Spinal cord (tissue), 10 donors: ENCODE measurements at places on chromosomes 11 and 22. TPM values are rescaled to one million over a fixed set of nuclear protein-coding genes. Genes with fewer than 3 reads are reported as not detected.

DNA sequence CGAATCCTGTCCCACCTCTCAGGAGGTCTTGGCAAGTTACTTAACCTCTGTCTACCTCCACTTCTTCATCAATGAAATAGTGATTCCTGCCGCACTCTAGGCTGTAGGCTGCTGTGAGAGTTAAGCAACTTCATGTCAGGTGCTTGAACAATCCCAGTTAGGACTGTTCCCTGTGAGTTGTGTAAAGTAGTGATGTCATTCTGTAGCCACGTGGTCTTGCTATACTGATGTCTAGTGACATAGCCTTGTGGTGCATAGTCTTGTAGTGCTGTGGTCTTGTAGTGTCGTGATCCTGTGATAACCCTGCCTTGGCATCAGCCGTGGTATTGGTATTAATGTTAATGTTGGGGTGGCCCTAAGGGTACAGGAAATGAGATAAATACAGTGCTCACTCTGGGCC lies 30.3 kb upstream of the PRR5 start:
- DNase-seq = no peak

DNA sequence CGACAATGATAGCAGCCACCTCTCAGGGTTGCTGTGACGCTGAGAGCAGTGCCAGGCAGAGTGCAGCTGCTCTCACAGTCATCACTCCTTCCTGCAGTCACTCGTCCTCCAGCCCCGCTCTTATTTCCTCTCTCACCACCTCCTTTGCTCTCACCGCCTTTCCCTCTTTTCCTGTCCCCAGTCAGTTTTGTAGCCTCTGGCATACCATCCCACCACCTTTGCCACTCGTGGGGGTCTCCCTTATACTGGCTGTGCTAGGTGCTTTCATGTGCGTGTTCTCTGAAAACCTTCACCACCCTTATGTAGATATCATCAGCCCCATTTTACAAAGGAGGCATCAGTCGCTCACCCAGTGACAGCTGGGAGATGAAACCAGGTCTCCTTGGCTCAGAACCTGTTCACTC lies 19.3 kb upstream of the ST3GAL4 start:
- no peak for DNase-seq

- DNase-seq = peak; percentile 60
Measured at GRCh38 chr22:39135092-39135896, 17.2 kb downstream of the CBX7 start.

DNA sequence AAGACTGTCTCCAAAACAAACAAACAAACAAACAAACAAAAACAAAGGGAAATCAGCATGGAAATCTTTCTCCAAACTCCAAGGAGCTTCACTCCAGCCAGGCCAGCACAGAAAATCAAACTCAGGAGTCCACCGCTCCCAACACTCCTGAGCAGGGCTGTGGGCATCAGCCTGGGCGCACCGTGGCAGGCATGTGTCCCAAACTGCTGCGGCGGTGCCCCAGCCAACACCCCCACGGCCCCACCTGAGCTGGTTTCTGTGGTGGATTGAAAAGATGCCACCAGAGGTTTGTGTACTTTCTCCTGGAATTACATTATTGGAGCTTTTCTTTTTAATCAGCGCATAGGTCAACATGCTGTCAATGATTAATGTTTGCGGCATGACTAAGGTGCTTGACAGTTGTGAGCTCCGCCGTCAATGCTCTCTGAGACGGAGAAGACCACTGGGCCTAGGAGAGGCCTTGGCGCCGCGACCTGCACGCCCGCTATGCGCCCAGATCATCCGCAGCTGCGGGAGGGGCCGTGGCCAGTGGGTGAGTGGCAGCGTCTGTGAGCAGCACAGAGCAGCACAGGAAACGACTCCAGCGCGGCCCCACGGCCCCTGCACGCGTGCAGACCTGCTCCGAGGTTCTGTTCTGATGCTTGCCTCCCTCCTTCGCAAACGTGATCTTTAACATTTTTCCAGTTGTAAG lies 18.1 kb downstream of the DRD4 start:
- no peak for DNase-seq

DNA sequence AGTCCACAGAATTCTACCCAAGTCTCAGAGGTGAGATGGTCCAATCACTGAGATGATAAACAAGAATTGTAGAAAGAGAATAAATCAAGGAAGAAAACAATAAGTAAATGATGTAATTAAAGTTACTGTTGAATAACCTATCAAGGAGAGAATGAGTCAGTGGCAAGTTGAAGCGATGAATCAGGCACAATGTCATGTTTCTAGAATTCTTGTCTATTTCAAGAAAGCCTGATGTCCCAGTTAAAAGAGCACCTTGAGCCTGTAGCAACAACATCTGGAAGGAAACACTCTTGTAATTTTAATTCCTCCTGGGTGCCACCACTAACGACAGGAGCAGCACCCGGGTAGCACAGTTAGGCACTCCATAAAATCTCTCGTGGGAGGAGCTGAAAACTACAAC lies 67.9 kb upstream of the SLC35C1 start:
- DNase-seq = no peak

DNA sequence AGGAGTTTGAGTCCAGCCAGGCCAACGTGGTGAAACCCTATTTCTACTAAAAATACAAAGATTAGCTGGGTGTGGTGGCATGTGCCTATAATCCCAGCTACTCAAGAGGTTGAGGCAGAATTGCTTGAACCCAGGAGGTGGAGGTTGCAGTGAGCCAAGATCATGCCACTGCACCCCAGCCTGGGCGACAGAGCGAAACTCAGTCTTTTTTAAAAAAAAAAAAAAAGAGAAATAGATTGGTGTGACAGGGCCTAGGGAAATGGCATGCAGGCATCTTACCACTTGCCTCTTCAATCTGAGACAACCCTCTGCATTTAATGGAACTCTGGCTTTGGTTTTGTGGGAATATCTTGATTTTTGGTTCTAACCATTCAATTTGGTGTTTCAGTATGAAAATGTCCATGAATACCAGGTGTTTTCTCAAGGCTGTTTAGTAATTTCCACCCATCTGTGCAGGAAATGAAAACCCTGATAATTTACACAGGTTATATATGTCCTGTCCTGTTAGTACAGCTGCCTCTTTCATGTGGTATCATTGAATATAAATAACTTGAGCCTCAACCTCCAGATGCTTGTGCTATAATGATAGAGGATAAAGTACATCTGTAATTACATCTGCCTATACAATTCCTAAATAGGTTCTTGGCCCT lies 8.4 kb downstream of the XBP1 start:
- no peak for DNase-seq

DNA sequence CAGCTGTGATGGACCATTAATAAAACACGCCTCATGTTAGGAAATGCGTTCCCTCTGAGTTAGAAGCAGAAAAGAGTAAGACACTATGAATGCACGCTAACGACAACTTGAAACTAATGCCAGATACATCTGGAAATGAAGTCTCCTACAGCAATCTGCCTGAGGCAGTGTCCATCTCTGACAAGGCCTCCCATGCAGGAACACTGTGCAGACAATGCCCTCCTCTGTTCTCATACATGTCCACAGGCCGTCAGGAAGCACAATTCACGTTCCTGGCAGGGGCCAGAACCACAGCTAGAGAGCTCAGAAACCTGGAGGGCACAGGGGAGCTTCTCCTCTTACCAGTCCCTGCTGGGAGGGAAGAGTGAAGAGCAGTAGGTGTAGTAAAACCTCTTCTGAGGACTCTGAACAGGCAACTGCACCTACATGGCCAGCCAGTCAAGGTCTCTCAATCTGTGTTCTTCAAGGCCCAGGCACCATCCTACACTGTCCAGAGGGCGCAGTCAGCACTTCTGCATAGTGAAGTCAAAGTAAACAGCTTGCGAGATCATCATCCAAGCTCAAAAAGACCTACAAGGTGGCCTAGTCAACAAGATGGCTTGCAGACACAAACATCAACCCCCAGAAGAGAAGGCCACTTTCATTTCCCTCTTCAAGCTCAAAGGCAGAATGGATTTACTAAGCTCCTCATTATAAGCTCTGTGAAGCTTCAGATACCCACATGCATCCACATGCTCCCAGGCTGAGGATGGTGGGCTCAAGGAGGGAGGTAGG lies 41.5 kb upstream of the CYP2D6 start:
- no peak for DNase-seq

GRCh38 chr11:114124601-114125144 lies 65.2 kb downstream of the ZBTB16 start:
- DNase-seq = no peak

DNA sequence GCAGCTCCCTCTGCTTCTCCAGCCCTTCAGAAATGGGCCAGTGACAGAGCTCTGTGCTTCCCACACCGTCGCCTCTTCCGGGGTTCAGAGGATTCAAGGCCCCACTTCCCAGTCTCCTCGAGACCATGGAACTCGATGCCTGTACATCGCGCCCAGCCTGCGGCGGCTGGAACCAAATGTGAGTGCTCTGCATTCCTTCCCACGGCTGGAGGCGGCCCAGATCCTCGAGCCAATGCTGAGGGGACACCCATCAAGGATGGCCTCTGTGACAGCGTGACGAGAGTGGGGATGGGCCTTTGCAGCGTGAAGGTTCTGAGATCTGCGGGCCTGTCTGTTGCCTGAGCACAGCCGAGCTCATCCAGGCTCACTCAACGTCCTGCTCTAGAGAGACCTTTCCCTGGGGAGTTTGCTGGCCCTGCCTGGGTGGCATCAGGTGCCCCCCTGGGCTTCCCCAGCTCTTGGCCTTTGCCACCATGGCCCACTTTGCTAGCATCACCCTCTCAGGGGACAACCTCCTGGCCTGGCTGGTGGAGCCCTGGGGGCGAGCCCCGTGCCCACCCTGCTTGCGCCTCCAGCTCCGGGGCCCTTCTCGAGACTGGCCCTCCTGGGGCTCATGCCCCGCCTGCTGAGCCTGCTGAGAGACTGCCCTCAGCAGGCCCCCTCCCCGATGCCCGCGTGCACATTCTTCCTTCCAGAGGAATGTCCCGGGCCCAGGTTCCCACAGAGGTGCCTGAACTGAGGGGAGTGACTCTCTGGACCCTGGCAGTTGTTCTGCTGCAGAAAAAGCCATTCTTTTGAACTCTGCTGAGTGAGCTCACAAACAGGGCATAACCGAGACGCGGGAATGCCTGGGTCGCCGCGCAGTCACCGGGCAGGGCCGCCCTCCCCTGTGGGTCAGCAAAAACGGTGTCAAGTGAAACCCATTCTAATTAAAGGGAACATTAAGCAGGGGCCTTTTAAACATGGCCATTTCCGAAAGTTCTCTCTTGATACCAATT lies 7.3 kb upstream of the MYEOV start:
- DNase-seq = no peak

- DNase-seq = no peak
Measured at GRCh38 chr11:128568166-128568778, 19.1 kb downstream of the ETS1 start.

GRCh38 chr22:40270031-40270430 lies 76.3 kb upstream of the ADSL start:
- no peak for DNase-seq

GRCh38 chr22:27422442-27422841 lies 379.1 kb downstream of the MN1 start:
- no peak for DNase-seq

DNA sequence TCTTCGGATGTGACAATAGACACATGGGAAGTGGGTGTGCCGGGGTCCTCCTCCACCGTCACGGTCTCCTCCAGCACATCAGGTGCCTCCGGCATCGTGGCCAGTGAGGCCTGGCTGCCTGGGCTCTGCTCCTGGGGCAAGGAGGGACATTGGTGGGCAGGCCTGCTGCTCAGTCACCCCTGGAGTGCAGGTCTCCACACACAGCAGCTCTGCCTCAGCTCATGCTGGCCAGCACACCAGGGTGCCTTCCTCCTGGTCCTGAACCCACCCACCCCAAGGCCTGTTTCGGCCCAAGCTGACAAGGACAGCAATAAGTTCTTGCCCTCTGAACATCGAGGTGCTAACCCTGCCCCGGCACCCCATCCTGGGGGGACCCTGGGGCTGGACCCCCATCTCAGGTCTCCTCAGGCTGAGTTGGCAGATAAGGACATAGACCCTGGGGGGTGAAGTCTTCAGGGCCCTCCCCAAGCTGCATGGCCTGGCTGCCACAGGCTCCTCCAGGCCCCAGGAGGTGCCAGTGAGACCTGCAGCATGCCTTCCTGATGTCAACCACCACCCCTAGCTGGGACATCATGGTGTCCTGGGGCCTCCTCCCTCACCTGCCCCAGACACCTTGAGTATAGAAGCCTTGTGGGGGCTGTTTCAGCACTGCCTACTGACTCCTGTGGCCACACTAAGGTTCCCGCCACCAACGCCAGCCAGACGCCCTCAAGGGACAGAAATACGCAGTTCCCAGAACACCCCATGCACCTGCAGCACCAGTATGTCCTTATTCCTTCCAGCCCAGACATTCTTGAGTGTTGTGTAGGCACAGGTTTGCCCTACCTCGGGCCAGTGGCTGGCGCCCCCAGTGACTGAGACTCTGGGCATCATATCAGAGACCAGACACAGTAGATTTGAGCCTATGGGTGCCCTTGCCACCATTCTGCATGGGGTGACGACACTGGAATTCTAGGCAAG lies 34.4 kb downstream of the ARVCF start:
- no peak for DNase-seq

GRCh38 chr22:38069372-38070249 lies 12.4 kb downstream of the PICK1 start:
- DNase-seq = no peak

- no peak for DNase-seq
Measured at GRCh38 chr11:57680552-57680874, 12.6 kb downstream of the ZDHHC5 start.

GRCh38 chr22:35313311-35314121 lies 13.8 kb downstream of the TOM1 start:
- DNase-seq = no peak

DNA sequence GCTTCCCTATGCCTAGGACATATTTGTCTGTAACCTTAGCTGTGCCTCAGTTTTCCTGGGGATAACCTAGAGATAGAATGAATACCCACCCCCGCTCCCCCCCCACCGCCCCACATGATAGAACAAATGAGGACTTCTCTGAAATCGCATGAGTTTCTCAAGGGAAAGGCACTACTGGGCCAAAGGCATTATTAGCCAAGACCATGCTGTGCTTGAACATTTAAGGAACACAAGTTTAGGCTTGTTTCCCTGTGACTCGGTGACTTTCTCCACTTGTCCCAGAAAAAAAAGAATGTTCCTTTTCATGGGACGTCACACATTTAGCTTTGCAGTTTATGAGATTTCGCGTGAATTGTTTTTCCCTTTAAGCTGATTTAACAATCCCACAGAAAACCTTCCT lies 51.4 kb upstream of the CRTAM start:
- no peak for DNase-seq

The MS4A7 gene
- 11.0 TPM for total RNA-seq

The CD248 gene
- total RNA-seq = 26.6 TPM

The PKP3 gene
- total RNA-seq = 0.69 TPM

The PHETA2 gene
- 6.9 TPM for total RNA-seq

The CPSF7 gene
- total RNA-seq = 46.2 TPM

The SYVN1 gene
- total RNA-seq = 14.3 TPM

The SLC37A2 gene
- 5.2 TPM for total RNA-seq

The FRMD8 gene
- total RNA-seq = 16.7 TPM

The OR51M1 gene
- not detected for total RNA-seq

The NF2 gene
- 35.4 TPM for total RNA-seq

The LZTR1 gene
- total RNA-seq = 44.8 TPM

The C22orf42 gene
- total RNA-seq = 2.8 TPM

The ANO5 gene
- 50.0 TPM for total RNA-seq

The MIAT gene
- 54.7 TPM for total RNA-seq

The DEUP1 gene
- 0.20 TPM for total RNA-seq
